WTC11 (cell line): ENCODE measurements at places on chromosomes 1 and 21.

DNA sequence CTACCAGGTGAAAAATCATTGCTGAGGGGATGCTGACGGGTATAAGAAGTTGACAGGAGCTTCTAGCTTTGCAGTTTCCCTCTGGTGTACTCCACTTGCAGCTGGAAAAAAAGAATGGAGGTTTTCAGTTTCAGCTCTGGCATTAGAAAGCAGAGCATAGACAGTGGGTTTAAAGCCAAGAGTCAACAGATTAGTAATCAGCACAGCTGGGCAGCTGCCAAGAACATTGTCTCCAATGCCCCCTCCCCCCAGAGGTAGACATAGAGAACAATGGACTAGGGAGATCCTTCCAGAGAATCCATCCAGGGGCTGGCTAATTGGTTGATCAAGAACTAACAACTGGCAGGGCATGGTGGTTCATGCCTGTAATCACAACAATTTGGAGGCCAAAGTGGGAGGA, 10.1 kb upstream of the ZBTB8B start:
- peaks cover 34% of the 10 kb centered on the region for H3K36me3 ChIP-seq
- DNase-seq, result no peak
- H3K4me3 ChIP-seq, result no peak overlapping the region
- H3K4me1 ChIP-seq, result no peaks in the 10 kb centered on the region

- H3K4me3 ChIP-seq, result no peak overlapping the region
- DNase-seq, result no peak
- no peak overlapping the region for H3K27ac ChIP-seq
- peaks cover 22% of the 10 kb centered on the region for H3K4me1 ChIP-seq
- H3K36me3 ChIP-seq, result no peaks in the 10 kb centered on the region
- H3K27me3 ChIP-seq, result no peaks in the 10 kb centered on the region; the same call in 1 of the 2 replicates
Measured at GRCh38 chr1:203539831-203540546, 46.0 kb downstream of the OPTC start.

DNA sequence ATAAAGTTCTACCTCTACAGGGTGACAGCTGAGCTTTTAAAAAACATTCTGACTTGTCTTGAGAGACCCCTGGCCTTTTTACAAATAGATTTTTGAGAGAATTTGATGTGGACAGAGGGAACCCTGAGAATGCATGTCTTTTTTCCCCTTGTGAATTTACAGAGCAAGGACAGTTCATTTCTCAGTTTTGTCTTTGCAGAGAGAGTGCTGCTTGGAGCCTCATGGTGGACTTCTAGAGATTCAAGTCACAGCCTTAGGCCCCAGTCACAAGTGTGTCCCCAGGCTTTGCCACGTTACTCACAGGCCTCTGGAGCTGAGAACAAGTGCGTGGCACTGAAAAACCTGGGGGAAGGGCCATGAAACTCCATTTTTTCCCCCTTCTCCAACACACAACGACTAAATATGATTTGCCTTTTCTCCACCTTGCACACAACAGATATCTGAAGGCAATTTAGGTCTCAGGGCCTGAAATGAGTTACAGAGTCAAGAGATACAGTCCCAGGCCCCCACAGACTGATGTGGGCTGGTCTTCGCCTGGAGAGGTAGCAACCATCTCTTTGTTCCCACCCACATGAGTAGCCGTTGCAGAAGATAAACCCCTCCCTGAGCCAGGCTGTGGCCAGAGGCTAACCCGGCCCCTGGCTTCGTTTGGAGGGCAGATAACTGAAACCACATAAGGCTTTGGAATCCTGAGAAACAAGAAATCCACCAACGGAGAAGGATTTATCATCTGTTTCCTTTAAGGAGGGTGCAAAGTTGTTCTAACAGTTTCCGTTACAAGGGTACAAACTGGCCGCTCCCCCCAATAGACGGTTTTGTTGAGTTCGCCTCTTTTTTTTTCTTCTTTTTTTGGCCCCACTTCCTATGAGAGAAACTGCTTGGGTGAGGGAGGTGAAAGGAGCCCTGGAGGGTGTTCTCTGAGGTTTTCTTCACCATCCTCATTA, 1.0 kb upstream of the PIGV start:
- H3K27me3 ChIP-seq, result no peaks in the 10 kb centered on the region; the same call in 1 of the 2 replicates
- peak overlapping the region; percentile 97 for H3K4me3 ChIP-seq
- peaks cover 58% of the 10 kb centered on the region for H3K4me1 ChIP-seq
- peak; percentile 48 for DNase-seq

GRCh38 chr1:22949822-22950331, 22.8 kb downstream of the LACTBL1 start:
- no peak for DNase-seq
- H3K36me3 ChIP-seq, result no peaks in the 10 kb centered on the region
- H3K27me3 ChIP-seq, result peaks cover 37% of the 10 kb centered on the region
- no peak overlapping the region for H3K4me3 ChIP-seq

DNA sequence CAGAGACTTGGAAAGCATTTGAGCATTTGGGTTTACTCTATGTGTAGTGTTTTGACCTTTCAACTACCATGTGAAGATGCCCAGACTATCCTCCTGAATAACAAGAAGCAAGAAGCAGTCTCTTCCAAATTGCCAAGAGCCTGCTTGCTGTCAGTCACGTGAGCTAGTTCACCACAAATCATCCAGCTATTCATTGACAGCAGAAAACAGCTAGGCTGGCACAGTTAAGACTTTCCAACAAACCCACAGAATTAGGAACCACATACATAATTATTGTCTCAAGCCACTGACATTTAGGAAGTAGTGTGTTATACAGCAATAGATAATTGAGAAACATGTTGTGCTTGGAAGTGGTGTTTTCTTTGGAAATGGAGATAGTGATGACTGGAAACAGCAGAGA, 1652.0 kb downstream of the NCAM2 start:
- H3K27ac ChIP-seq, result no peak overlapping the region
- no peaks in the 10 kb centered on the region for H3K4me1 ChIP-seq
- H3K27me3 ChIP-seq, result no peaks in the 10 kb centered on the region
- no peaks in the 10 kb centered on the region for H3K36me3 ChIP-seq
